ENCODE measurements at places on chromosomes 3 and 15. TPM values are rescaled to one million over a fixed set of nuclear protein-coding genes. Genes with fewer than 3 reads are reported as not detected.
A peak's percentile ranks its signal among the peaks of the same experiment; 100 is the strongest.

- DNase-seq, result no peak
Measured at GRCh38 chr3:143442814-143443447, 323.4 kb downstream of the CHST2 start.

GOLGA6D gene
- not detected for total RNA-seq

KIF7 gene
- 10.2 TPM for total RNA-seq

DNA sequence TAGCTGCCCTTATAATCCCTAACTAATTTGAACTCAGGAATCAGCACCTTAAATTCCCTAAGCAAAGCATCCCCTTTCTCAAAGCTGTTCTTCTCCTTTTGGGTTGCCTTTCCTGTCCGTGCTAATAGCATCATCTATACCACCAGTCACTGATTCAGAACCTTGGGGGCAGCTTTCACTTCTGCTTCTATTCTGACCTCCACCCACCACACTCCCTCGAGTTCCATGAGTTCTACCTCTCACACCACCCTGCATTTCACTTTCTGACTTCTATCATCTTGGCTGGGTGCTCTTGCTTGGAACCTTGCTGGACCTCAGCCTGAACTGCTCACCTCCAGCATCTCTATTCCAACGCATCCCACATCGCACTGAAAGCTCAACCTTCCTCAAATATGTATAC is 55.4 kb upstream of the KCNMB2 start:
- no peak for DNase-seq

- peak; percentile 72 for DNase-seq
Measured at GRCh38 chr3:48715174-48715800, 1.7 kb downstream of the IP6K2 start.

DNA sequence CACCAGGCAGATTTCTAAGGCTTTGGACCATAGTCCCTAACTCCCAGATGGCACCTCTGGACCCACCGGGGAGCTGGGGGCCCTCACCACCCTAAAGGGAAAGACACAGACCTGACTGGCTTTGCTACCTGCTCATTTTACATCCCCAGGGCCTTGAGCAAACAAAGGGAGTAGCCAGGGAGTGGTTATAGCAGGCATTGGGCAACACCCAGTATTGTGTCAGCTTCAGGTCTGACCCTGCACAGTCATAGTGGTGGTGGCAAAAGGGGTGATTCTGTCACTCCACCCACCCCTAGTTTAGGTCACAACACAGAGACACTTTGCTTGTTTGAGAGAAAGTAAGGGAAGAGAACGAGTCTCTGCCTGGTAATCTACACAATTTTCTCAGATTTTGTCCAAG is 352.5 kb downstream of the DIPK2A start:
- DNase-seq, result no peak

Measured in mammary epithelial cell (primary cell).